A673 (cell line): ENCODE measurements at places on chromosomes 7 and 10. TPM values are rescaled to one million over a fixed set of nuclear protein-coding genes. Genes with fewer than 3 reads are reported as not detected.

The TMEM236 gene
- total RNA-seq, result 0.06 and 0.13 TPM in 2 replicates

The CYP3A7 gene
- total RNA-seq, result not detected in 2 replicates

The PIK3CG gene
- total RNA-seq, result 13.4 and 13.7 TPM in 2 replicates

The CCDC172 gene
- not detected in 2 replicates for total RNA-seq

The NDUFB8 gene
- total RNA-seq, result 293 and 297 TPM in 2 replicates

The HDAC9 gene
- 28.3 and 31.9 TPM in 2 replicates for total RNA-seq

The KCNH2 gene
- total RNA-seq, result 1.5 and 4.0 TPM in 2 replicates

The PPP1R9A gene
- 13.3 and 15.6 TPM in 2 replicates for total RNA-seq

The NET1 gene
- 64.3 and 71.4 TPM in 2 replicates for total RNA-seq

The MYOF gene
- total RNA-seq, result 15.9 and 24.2 TPM in 2 replicates

The AKR1E2 gene
- 10.8 and 11.3 TPM in 2 replicates for total RNA-seq

The LLCFC1 gene
- total RNA-seq, result not detected in 2 replicates

The SLC16A9 gene
- total RNA-seq, result 2.9 and 3.0 TPM in 2 replicates
